Stimulated activated CD8-positive, alpha-beta memory T cell treated with anti-CD3 and anti-CD28 coated beads, Interleukin-15, amount 100 ng/mL, for 24 hours (primary cell): ENCODE measurements at places on chromosomes 11 and 22.
A peak's percentile ranks its signal among the peaks of the same experiment; 100 is the strongest.

GRCh38 chr11:78138694-78139421 is 568 bp downstream of the ALG8 start:
- DNase-seq: peak; percentile 7

GRCh38 chr11:128614026-128614425 is 26.7 kb upstream of the ETS1 start:
- DNase-seq: no peak

DNA sequence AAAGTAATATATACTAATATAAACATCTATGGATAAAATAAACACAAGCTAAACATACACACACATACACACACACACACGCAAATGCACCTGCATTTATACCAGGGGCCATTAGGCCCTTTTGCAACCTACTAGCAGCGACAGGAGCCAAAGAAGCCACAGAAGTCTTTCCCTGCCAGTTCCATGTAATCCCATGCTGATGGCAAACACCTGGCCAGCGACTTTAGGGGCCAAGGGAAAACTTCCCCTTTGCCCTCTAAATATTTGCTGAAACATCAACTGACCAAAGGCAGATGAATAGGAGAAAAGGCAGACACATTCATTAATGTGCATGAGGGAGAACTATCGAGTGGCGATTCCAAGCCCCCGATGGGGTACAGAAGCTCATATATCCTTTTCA is 14.8 kb upstream of the P2RY2 start:
- DNase-seq: no peak

DNA sequence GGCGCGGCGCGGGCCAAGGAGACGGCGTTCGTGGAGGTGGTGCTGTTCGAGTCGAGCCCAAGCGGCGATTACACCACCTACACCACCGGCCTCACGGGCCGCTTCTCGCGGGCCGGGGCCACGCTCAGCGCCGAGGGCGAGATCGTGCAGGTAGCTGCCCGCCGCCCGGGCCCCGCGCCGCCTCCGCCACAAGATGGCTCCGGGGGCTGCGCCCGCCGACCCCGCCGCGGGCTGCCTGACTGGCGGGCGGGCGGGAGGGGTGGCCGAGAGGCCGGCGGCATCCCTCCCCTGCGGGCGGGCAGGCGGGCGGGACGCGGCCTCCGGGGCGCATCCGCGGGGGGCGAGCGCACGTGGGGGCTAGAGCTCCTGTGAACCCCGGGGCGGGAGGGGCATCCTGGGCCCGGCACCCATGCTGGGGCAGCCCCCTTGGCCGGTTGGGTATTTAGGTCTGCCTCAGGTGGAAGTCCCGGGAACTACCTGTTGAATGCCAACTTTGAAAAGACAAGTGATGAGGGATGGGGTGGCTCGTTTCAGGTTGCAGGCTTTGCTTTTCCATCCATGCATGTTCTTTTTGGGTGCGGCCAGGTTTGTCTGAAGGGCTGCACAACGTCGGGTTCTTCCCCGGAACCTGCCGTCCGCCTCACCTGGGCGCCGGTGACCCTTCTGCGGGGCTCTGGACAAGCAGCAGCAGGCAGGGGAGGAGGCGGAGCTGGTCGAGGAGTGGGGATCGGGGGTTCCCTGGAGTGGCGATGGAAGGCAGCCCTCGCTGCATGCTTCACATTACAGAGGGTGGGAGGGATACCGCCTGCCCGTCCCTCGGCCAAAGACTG is 760 bp downstream of the ZNRF3 start:
- no peak for DNase-seq

- no peak for DNase-seq
Measured at GRCh38 chr11:578276-579035, 2.2 kb downstream of the PHRF1 start.

DNA sequence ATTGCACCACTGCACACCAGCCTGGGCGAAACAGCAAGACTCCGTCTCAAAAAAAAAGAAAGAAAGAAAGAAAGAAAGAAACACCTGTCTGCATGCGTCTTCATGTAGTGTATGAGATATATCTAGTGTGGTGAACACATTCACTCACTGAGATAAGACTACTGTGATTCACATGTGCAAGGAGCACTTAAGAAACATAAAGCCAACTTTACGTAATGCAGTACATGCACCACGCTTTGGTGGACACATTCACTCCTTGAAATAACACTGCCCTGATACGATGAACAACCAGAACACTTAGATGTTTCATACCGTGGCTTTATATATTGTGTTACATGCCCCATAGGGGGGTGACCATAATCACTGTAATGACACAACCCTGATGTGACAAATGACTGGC is 96.0 kb downstream of the MICAL3 start:
- no peak for DNase-seq

- DNase-seq: no peak
Measured at GRCh38 chr22:22099194-22099486, 116.6 kb upstream of the TOP3B start.

DNA sequence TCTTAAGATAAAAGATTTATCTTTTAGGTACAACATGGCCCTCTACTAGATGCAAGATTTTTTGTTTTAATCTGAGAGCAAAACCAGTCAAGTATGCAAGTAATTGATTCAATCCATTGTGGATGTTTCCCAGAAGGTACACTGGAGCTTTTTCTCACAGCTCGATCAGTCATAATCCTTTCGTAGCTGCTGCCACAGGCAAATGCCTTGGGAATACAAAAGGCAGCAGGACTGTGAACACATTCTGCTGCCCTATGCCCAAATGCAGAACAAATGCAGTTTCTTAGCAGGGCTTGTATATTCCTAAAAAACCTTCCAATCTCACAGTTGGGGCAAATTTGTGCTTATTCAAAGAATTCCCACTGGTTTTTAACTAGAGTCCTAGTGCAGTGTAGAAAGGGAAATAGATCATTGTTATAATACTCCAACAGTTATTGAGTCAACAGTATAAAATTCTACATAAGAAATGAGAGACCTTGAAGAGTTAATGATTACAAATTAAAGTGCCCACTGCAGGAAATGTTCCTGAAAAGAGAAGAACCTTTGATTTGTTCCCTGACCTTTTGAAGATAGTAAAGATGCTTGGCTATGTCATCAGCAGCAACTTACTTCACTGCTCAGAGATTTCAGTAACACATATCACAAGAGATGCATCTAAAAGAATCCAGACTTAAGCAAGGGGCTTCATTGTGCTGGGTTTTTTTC is 14.1 kb downstream of the LPXN start:
- no peak for DNase-seq

DNA sequence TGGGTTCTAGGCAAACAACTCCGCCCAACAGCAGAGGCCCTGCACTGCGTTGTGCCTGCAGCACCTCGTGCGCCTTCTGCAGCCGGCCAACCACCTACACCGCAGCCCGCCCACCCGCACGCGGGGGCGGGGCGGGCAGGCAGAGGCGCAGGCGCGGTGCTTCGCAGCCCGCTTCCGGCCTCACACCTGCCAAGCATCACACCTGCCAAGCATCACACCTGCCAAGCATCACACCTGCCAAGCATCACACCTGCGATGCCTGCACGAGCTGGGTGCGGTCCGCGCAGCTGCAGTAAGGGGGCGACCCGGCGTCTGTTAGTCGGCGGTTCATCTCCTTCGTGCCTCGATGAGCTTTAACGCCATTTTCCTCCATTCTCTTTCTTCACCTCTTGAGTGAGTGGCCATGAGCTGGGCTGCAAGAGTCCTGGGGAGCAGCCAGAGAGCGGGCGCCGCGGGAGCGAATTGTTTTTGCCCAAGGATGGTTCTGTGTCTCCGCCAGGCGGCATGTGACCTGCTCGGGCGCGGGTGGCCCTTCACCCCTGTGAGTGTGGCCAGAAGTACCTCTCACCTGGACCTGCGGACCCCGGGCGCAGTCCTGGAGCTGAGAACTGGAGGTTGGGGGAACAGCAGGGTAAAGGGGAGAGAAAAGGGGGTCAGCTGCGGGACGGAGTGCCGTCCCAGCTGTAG is at the start of gene LDHAL6A:
Gene LDHAL6A, plus strand, starts transcription at position 171 of the 687 bp plus-strand sequence. CDS start 825 bp downstream, outside the sequence.
- DNase-seq: no peak

DNA sequence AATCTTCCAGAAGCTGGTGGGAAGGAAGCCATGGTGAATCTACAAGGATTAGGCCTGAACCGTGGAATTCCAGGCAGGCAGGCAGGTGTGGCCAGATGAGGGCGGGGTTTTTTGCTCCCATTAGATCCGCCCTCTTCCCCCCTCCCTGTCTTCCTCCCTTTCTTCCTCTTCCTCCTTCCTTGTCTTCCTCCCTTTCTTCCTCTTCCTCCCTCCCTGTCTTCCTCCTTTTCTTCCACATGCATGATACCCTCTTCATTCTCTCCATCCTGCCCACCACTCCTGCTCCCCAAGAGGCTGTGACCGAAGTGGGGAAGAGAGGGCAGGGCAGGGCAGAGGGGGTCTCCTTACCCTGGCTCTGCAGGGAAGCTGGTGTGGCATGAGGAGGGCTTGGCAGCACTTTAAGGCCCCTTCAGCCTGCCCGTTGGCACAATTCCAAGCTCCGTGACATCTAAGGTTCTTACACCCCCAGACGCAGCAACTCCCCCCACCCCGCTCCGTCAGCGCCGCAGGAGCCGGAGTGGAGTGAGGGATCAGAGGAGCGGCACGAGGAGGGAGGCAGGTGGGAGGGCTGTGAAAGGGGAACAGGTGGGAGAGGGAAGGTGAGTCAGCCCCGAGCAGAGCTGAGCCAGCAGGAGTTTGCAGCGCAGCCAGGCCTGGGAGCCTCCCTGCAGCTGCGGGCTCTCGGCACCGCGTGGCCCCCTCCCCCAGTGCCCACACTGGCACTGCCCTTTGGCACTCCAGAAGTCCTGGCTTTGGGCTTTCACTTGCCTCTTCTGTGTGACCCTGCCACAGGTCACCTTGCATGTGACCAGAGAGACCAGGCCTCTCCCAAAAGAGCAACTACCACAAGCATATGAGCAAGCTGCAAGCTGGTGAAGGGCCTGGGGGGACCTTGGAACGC is 32.1 kb downstream of the KCNJ4 start:
- DNase-seq: no peak

DNA sequence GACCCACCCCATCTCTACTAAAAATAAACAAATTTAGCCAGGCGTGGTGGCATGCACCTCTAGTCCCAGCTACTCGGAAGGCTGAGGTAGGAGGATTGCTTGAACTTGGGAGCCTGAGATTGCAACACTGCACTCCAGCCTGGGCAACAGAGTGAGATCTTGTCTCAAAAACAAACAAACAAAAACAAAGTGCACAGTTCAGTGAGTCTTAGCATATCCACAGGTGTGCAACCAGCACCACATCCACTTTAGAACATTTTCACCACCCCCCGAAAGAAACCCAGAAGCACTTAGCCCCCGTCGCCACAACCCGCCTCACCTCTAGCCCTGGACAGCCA is 27.4 kb downstream of the MB start:
- no peak for DNase-seq

DNA sequence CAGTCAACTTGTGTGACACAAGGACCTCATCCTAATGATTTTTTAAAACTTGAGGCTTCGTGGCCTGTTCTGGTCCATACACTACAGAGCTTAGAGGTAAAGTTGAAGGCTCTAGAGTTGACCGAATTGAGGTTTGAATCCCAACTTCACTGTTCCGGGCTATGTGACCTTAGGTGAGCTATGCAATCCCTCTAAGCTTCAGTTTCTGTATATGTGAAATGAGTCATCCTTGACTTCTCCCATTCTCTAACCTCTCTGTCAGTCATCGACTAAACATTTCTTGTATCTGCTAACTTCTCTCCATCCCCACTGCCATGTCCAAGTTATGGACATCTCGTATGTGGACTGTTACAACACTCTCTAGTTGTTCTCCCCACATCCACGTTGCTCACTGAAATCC is 178.2 kb upstream of the TMEM45B start:
- DNase-seq: no peak

DNA sequence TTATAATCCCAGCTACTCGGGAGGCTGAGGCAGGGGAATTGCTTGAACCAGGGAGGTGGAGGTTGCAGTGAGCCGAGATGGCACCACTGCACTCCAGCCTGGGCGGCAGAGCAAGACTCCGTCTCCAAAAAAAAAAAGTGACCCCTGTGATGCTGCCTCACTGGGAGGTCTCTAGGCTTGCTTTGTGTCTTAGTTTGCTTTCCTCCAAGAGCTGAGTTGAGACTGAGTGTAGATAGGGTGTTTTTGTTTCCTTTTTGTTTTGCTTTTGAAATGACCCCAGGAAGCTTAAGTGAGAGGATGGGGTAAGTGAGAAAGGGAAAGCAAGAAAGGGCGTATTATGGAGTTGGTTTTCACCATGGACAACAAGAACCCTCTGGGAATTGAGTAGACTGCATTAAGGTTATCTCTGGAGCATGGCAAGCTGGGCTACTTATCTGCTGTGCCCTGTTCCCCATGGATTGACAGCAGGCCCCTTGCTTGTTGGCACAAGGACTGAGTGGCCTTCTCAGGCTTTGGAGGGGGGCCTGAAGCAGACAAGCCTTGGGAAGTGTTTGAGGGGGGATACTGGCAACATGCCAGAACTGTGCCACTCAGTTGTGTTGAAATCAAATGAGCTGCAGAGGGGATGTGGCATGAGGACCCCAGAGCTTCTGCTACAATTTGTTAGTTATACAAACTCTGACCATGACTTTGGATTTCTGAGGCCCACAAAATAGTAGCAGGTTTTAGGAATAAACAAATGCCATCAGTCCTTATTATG is 300.6 kb upstream of the C11orf87 start:
- no peak for DNase-seq

GRCh38 chr11:82959987-82960778 is 58.6 kb downstream of the DDIAS start:
- no peak for DNase-seq

GRCh38 chr11:58592760-58593472 is 14.1 kb downstream of the ZFP91 start:
- DNase-seq: no peak

- no peak for DNase-seq
Measured at GRCh38 chr22:39498802-39499201, 3.3 kb upstream of the MIEF1 start.

GRCh38 chr11:94303966-94304958 is at the start of gene IZUMO1R:
TSS of gene IZUMO1R (plus strand) at chr11:94304580. CDS start at chr11:94305637, 1,057 bp downstream.
- DNase-seq: no peak

GRCh38 chr11:18468961-18469360 is 13.3 kb downstream of the LDHAL6A start:
- DNase-seq: no peak

DNA sequence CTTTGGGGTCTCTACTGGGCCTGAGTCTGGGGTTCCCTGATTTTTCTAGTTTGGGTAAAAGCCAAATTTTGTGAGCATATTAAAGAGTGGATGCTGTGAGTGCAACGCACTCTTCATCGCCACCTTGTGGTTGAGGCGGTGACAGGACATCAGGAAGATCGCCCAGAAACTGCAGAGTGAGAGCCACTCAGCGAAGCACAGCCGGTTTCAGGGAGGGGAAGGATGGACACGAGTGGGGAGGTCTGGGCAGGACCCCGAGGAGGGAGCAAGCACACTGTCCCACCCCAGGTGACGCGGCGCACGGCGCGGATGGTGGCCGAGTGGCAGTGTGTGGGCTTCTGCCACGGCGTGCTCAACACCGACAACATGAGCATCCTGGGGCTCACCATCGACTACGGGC is 9.1 kb downstream of the SELENOO start:
- DNase-seq: no peak

DNA sequence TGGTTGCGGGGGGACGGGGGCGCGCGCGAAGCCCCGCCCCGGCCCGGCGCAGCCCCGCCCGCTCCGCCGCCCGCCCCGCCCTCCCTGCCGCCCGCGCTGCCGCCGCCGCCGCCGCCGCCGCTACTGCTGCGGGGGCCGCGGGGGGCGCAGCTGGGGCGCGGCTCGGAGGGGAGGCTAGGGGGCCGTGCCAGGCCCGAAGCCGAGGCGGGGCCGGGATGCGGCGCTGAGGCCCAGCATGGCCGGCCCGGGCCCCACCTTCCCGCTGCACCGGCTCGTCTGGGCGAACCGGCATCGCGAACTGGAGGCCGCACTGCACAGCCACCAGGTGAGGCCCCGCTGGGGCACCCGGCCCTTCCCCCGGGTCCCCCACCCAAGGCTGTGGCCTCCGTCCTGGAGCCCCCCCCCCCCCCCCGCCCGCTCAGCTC is at the start of gene ANKRD13D:
Gene ANKRD13D, plus strand, starts transcription at position 78 of the 425 bp plus-strand sequence. Its CDS starts 158 bp downstream, at position 236.
- no peak for DNase-seq

- DNase-seq: peak; percentile 39
Measured at GRCh38 chr11:63738720-63739360, 29.7 kb downstream of the ZFTA start.
